ENCODE measurements at places on chromosomes 7 and 10. TPM values are rescaled to one million over a fixed set of nuclear protein-coding genes. Genes with fewer than 3 reads are reported as not detected.

The HOXA7 gene
- total RNA-seq: 10.7 TPM

DNA sequence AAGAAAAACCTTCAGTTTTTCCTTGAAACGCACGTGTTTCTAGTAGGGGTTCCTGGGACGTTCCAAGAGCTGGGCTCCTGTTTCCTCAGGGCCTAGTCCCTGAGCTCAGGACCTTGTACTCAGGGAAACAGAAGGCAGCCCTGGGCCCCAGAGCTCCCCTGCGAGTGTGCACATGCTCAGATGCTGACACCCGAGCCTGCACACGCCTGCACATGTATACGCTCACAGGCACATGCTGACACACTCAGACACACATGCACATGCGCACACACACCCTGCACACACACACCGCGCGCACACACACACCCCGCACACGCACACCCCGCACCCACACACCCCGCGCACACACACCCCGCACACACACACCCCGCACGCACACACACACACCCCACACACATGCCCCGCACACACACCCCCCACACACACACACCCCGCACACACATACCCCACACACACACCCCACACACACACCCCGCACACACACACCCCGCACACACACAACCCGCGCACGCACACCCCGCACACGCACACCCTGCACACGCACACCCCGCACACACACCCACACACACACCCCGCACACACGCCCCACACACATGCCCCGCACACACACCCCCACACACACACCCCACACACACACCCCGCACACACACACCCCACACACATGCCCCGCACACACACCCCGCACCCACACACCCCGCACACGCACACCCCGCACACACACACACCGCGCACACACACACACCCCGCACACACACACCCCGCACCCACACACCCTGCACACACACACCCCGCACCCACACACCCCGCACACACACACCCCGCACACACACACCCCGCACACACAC is 52.2 kb downstream of the CALML3 start:
- DNase-seq: no peak

DNA sequence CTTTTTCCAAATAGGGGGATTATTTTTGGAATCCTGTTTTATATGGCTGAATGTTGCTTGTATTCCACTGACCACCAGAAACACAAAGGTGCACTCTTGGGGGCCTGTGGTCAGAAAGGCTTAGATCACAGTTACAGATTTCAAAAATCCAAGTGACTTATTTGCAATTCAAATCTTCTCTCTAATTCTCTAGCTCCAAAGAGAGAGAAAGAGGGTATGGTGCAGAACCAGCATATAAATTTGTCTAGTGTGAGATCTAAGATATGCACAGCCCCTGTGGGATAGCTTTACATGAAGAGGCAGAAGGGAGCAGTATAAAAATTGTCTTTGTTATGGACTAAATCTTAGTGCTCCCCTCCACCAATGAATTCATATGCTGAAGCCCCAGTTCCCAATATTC is 1121.7 kb upstream of the CELF2 start:
- no peak for DNase-seq

- DNase-seq: no peak
Observed at GRCh38 chr7:18583305-18583704, 87.8 kb downstream of the HDAC9 start.

The ITPRID1 gene
- 0.05 TPM for total RNA-seq

GRCh38 chr10:6091630-6092029 is 2.8 kb downstream of the RBM17 start:
- DNase-seq: no peak

The GBX1 gene
- total RNA-seq: not detected

The SP4 gene
- 4.5 TPM for total RNA-seq

The IFIT1B gene
- total RNA-seq: not detected

GRCh38 chr10:103668351-103669242 is 175.1 kb downstream of the NEURL1 start:
- no peak for DNase-seq

DNA sequence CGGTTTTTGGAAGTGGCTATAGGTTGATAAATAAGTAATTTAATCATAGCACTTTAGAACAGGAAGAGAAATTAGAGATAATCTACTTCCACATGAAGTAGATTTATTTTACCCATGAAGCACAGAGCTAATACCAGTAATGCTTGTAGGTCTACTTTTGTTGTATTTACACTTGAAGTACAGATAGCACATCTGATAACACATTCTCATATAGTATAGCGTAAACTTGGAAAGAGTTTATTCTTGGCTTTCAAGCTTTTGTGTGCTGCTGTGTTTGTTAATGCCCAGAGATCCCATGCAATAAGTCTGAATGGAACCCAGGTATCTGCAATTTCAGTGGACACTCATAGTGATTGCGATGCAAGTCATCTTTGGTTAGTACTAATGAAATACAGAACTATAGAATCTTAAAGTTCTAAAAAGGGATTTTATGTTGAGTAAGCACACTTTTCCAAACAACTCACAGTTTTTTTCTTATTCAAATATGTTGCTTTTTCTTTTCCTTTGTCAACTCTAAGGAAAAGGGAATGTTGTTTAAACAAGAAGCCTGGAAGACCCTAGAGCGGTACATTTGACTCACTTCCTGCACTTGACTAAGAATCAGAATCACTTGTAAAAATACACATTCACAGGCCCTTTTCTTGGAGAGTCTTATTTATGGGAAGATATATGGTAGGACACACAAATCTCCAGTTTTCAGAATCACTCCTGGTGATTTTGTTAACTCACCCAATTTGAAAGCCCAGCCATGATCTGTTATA is 105.8 kb downstream of the GNAI1 start:
- no peak for DNase-seq

GRCh38 chr7:116431787-116432526 is 67.6 kb upstream of the CAV2 start:
- DNase-seq: no peak

The OR2A5 gene
- total RNA-seq: not detected

The IGFBP1 gene
- 0.31 TPM for total RNA-seq

The PGAM2 gene
- total RNA-seq: not detected

The CTTNBP2 gene
- 1.0 TPM for total RNA-seq

The SPDYE1 gene
- total RNA-seq: not detected

GRCh38 chr7:147279514-147279913 is 1162.9 kb downstream of the CNTNAP2 start:
- no peak for DNase-seq

The PRLHR gene
- total RNA-seq: not detected

DNA sequence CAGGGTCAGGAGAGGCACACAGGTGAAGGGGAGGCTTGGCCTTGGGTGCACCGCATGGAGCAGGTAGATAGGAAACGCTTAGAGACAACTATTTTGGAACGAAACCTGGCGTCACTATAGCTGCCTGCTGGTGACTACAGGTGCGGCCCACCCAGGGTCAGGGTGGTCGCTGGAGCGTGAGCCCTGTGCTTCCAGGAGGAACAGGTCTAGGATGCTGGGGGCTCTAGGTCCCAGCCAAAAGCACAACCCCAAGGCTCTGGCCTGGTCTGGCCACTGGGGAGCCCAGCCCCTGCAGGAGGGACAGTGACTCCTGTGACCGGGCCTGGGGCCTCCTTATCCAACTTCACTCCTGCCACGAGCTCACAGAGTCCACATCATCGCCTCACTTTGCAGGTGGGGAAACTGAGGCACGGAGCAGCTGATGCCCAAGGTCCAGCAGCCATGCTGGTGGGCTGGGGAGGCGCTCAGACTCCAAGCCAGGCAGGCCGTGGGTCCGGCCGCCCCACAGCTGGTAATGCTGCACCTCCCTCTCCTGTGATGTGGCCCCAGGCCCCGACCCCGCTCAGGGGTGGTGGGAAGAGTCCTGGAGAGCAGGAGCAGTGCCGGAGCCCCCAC is 9.0 kb downstream of the LFNG start:
- no peak for DNase-seq

The PLXNA4 gene
- not detected for total RNA-seq

The GET4 gene
- 253 TPM for total RNA-seq

DNA sequence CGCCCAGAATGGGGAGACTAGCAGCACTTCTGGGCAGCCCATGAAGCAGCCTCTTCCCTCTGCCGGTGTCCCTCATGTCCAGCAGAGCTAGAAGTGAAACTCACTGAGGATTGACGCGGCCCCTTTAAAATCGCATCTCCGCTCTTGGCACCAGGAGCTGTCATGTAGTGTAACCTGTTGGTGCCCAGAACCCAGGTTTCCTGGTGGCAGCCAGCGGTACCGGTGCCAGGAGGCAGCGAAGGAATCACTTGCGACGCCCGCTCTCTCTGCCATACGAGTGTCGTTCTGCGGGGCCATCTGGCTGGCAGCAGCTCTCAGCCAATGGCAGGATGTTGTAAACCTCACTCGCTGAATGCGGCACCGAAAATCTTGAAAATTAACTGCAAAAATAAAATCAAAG is 82.7 kb downstream of the CUX1 start:
- no peak for DNase-seq

The FAM25A gene
- total RNA-seq: not detected

DNA sequence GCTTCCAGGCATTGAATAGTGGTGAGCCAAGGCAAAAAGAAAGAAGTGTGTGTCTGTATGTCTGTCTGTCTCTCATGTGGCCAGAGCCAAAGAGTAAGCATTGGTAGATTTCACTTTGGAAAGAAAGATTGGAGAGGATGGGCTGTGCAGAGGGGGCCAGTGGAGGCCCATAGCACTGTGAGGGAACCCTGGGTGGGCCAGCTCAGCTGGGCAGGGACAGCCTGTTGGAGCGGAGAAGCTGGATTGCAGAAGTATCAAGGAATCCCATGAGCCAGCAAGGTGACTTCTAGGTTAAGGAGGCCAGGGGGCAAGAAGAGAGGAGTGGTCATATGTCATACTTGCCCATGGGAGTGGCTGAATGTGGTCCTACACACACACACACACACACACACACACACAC is 1.5 kb upstream of the GRID1 start:
- no peak for DNase-seq

The ELOVL3 gene
- 0.15 TPM for total RNA-seq

The RAB19 gene
- 5.3 TPM for total RNA-seq

The TACR2 gene
- total RNA-seq: 2.2 TPM

The NUTM2A gene
- total RNA-seq: not detected

DNA sequence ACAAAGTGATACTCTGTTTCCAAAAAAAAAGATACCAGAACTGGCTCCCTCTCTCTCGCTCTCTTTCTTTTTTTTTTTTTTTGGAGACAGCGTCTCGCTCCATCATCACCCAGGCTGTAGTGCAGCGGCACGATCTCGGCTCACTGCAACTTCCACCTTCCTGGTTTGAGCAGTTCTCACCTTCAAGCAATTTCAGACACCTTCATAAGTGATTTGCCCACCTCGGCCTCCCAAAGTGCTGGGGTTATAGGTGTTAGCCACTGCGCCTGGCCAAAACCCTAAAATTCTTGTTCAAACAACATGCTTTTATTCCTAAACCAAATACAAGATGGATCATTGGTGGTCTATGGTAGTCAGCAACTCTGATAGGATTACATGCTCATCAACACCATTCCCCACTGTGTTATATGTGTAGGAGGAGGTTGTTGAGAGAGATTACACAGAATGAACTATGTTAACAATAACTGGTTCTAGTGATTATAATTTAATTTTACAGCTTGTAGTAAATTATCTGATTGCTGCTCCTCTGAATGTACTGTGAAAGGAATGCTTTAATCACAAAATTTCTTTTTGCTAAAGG is 15.5 kb downstream of the ACBD5 start:
- no peak for DNase-seq

The CD36 gene
- total RNA-seq: not detected

GRCh38 chr7:42193471-42194129 is 43.4 kb downstream of the GLI3 start:
- DNase-seq: no peak

The TLX1 gene
- total RNA-seq: not detected

GRCh38 chr7:73308074-73308664 is 457 bp downstream of the NSUN5 start:
- DNase-seq: peak; percentile 30

DNA sequence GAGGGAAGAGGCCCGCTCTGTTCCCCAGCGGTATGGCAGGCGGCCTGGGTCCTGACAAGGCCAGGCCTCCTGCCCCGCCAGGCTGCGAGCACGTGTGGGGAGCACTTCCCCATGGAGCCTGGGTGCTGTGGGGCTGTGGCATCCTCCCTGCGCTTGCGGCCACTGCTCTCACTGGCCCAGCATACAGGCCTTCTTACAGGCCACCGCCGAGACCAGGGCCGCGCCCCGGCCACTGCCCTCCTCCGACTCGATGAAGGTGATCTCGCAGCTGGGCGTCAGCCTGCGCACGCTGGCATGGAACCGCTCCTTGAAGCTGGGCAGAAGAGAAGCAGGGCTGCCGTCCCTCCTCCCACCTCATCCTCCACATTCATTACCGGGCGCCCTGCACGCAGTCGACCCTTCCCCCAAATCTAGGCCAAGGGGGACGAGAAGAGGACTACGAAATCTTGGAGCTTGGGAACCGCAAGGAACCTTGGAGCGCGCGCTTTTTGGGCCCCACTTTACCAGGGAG is 3.9 kb upstream of the MYL7 start:
- no peak for DNase-seq

DNA sequence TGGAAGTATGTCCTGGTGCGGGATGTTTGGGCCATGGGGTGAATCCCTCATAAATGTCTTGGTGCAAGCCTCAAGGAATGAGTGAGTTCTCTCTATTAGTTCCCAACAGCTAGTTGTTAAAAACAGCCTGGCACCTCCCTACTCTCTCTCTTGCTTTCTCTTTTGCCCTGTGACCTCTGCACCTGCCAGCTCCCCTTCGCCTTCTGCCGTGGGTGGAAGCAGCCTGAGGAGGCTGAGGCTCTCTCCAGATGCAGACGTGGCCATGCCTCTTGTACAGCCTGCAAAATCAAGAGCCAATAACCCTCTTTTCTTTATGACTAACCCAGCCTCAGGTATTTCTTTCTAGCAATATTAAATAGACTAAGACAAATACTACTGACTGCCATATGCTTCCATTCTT is 210.3 kb downstream of the POM121L12 start:
- DNase-seq: no peak

GRCh38 chr7:2409745-2410414 is 6.5 kb downstream of the CHST12 start:
- no peak for DNase-seq

DNA sequence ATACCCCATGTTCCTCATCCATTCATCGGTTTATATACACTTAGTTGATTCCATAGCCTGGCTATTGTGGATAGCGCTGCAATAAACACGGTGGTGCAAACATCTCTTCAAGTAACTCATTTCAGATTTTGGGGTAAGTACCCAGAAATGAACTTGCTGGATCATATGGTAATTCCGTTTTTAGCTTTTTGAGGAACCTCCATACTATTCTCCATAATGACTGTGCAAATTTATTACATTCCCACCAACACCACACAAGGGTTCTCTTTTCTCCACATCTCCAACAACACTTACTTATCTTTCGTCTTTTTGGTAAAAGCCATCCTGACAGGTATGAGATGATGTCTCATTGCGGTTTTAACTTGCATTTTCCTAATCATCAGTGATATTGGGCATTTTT is 3.7 kb downstream of the NPFFR1 start:
- no peak for DNase-seq

The INSYN2A gene
- not detected for total RNA-seq

The ZNF488 gene
- total RNA-seq: 6.6 TPM

GRCh38 chr7:113099284-113099919 is 12.8 kb upstream of the GPR85 start:
- DNase-seq: no peak

The ANKRD30A gene
- not detected for total RNA-seq

GRCh38 chr10:13717571-13717935 is 130.8 kb downstream of the PRPF18 start:
- DNase-seq: no peak

- no peak for DNase-seq
Observed at GRCh38 chr10:126315494-126316177, 72.6 kb downstream of the ADAM12 start.

Measured in HT-29 (cell line).